ENCODE measurements at places on chromosomes 5 and 9. TPM values are rescaled to one million over a fixed set of nuclear protein-coding genes. Genes with fewer than 3 reads are reported as not detected.

Gene MCIDAS
- total RNA-seq: not detected

Gene DNAI1
- total RNA-seq: not detected

Gene HMHB1
- total RNA-seq: not detected

Gene SLC36A2
- total RNA-seq: under 0.01 TPM

Gene BTNL3
- total RNA-seq: not detected

Gene OLFML2A
- total RNA-seq: 65.8 TPM

Gene MRPL41
- 32.9 TPM for total RNA-seq

Gene TSSK1B
- total RNA-seq: not detected

Gene TRPM3
- 1.6 TPM for total RNA-seq

Gene PROB1
- total RNA-seq: 23.5 TPM

Gene N4BP3
- total RNA-seq: 12.0 TPM

Gene FOXD4
- 0.52 TPM for total RNA-seq

Gene GABRB2
- total RNA-seq: 1.0 TPM

Gene IFNB1
- not detected for total RNA-seq

Gene TNFAIP8
- 18.8 TPM for total RNA-seq

Gene BOD1
- 41.8 TPM for total RNA-seq

Gene SPATA31A1
- not detected for total RNA-seq

Gene C9orf153
- total RNA-seq: 1.6 TPM

Gene TMEM245
- total RNA-seq: 62.6 TPM

Gene PCDHB2
- total RNA-seq: 2.6 TPM

Data from skeletal muscle tissue (tissue), 5 donors.